ENCODE measurements at places on chromosomes 16 and 17. TPM values are rescaled to one million over a fixed set of nuclear protein-coding genes. Genes with fewer than 3 reads are reported as not detected.

- DNase-seq = no peak
Observed at GRCh38 chr17:68344701-68345136, 53.4 kb downstream of the ARSG start.

GRCh38 chr16:695355-696089 is 5.3 kb upstream of the WDR24 start:
- DNase-seq = no peak

- peak; percentile 11 for DNase-seq
Observed at GRCh38 chr17:38919316-38920078, 5.9 kb upstream of the LASP1NB start.

DNA sequence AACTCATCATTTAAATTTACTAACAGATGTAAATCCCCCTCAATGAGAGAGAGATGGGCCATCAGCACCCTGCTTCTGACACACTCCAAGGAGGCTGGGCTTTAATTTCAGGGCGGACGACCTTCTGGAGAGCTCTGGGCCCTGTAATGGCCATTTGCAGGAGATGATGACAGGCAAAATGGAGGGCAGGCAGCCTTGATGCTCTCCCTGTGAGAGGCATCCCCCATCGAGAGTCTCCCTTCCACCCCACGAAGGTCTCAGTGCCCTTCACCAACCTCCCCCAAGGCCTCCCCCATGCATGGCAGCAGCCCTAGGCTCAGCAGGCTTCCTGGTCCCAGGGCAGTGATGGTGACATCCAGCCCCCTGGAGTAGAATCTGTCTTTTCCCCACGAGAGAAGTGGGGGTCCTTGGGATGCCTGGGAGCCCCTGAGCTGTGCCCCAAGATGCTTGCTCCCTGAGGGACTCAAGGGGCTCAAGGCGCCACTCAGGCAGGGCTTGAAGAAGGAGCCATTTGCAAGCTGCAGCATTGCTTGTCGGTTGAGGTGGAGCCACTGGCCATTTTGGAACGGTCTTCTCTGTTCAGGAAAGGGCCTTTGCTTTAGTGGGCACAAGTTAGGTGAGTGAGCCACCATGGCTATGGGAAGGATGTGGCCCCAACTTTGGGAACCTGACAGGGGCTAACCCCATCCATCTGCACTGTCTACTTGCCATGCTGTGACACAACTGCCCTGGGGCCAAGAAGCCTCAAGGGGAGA is 82.6 kb downstream of the C16orf78 start:
- DNase-seq = no peak

DNA sequence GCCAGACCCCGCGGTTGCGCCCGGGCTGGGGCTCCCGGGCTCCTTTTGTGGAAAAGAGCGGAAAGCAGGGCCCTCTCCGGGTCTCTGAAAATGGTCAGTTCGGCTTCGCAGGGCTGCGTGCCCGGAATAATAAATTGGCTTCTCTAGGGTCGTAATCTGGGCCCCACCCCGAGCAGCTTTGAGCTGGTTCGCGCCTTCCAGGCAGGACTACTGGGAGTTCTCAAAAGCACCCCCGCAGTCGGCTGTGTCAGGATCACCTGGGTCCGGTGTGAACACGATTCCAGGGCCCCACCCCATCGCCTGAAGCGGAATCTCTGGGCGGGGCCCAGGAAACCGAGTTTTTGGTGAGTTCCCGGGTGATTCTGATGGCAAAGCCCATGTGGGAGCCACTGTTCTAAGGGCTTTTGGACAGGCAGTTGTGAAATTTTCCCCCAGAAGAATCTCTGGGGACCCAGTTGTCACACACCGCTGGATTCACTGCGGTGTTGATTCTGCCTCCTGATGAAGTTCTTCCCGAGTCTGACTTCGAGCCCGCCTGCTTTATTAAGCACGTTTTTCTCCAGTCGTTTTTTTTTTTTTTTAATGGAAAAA is 77.0 kb downstream of the MRC2 start:
- peak; percentile 62 for DNase-seq

- no peak for DNase-seq
Observed at GRCh38 chr16:84605339-84605848, 12.5 kb downstream of the COTL1 start.

DNA sequence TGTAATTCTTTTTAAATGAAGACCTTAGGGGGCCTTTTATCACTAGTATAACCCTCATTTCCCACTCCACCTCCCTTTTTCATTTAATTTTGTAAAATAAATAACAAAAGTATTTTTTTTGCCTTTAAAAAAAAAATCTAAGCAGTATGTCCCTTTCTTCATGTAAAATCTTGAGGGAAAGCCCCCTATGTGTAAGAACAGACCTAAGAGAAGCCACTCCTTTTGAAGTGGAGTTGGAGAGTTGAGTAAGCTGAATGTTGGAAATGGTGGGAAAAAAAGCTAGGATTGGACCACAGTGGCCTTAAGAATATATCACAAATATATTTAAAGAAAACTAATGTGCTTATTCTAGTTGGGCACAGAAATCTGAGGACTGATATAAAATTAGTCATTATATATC is 44.5 kb upstream of the INTS2 start:
- DNase-seq = no peak

- DNase-seq = peak; percentile 64
Observed at GRCh38 chr17:79046916-79047280, 22.9 kb downstream of the C1QTNF1 start.

DNA sequence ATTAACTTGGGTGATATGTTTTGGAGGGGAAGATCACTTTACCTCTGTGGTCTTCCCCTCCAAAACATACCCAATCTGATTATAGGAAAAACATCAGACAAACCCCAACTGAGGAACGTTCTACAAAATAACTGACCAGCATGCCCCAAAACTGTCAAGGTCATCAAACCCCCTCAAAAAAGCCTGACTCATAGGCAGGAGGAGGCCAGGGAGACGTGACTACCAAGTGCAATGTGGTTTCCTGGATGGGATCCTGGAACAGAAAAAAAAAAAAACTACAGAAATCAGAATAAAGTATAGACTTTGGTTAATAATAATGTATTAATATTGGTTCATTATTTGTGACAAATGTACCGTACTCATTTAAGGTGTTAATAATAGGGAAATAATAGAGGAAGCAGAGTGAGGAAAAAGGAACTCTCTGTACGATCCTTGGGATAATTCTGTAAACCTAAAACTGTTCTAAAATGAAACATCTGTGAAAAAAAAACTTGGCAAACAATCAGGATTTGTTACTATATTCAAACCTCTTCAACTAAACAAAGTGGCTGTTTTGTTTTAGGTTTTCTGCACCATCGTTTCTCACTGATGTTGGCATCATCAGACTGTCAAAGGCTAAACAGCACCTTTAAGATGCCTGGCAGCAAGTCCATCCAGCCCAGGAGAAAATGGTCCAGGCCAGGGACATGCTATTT is 266.7 kb upstream of the SDK2 start:
- DNase-seq = no peak

- DNase-seq = no peak
Observed at GRCh38 chr16:83813823-83814658, 6.3 kb downstream of the HSBP1 start.

- DNase-seq = no peak
Observed at GRCh38 chr17:19271780-19272357, 34.7 kb downstream of the EPN2 start.

DNA sequence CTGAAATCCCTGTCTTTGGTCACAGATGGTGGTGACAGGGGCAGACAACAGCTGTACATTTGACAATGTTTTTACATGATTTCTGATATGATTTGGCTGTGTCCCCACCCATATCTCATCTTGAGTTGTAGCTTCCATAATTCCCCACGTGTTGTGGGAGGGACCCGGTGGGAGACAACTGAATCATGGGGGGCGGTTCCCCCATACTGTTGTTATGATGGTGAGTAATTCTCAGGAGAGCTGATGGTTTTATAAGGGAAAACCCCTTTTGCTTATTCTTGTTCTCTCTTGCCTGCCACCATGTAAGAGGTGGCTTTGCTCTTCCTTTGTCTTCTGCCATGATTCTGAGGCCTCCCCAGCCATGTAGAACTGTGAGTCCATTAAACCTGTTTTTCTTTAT is 353.9 kb downstream of the CPPED1 start:
- no peak for DNase-seq

DNA sequence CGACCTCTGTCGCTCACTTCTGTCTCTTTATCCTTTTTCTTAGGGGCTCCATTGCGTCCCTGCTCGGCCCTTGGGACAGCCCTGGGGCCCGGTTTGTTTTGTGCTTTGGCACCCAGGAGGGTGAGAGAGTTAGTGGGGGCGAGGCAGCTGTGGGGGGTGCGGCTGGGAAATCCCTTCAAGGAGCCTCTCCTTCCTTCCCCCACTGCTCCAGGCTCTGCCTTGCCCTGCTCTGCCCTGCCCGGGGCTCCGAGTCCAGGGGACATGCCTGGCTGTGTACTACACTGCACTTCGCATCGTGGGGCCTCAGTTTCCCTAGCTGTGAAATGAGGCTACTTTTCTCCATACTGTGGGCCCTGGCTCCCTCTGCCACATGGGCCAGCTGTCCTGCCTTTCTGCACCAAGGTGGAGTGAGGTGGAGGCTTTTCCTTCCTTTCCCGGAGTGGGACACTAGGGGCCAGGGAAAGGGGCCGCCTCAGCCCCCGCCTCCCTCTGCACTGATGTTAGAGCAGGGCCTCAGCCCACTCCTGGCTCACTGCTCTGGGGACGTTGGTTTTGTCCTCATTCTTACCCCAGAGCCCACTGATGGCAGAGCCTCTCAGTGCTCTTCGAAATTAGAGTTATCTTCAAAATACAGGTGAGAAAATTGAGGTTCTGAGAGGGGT is 980 bp downstream of the LLGL1 start:
- no peak for DNase-seq

GRCh38 chr16:70737377-70738082 is 51.7 kb upstream of the MTSS2 start:
- no peak for DNase-seq

GRCh38 chr17:37551788-37552187 is 57.4 kb downstream of the SYNRG start:
- DNase-seq = no peak

DNA sequence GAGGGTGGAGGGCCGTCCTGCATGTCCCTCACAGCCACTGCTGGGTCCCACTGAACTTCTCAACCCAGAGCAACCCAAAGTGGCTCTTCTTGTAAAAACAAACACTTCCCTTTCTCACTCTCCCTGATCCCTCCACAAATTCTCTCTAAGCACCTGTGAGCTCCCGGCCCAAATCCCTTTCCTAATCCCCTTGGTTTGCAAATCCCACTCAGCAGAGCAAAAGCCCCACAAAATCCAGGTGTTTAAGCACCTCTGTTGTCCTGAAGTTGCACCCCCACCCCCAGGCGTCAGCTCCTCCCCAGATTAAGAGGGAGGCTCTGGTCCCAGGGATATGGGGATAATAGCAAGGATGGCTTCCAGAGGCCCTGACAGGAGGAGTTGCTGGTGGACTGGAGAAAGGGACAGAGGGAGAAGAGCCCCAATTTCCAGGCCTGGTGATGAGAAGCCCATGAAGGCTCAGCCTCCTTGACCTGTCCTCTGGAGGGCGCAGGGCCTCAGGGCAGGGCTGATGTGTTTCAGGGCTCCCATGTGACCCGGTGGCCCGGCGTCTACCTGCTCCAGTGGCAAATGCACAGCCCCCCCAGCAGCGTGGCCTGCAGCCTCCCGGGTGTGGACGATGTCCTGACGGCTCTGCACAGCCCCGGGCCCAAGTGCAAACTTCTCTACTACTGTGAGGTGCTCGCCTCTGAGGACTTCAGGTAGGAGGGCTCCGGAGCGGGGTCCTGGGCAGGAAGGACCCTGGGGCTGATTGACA is 23.0 kb downstream of the NAGPA start:
- no peak for DNase-seq

GRCh38 chr17:4679658-4680057 is 24.3 kb downstream of the PELP1 start:
- DNase-seq = no peak

DNA sequence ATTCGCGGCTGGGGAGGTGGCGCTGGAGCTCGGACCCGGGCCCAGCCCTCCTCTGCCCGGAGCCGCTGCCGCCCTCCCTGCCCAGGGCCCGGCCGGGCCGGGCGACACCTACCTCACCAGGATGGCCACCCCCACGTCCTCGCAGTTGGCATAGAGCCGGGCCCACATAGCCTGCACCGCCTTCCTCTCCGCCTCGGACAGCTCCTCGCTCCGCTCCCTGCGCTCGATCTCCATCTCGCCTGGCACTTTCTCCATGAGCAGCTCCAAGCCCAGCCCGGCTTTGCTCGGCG is 276 bp downstream of the CYGB start:
- peak; percentile 65 for DNase-seq

DNA sequence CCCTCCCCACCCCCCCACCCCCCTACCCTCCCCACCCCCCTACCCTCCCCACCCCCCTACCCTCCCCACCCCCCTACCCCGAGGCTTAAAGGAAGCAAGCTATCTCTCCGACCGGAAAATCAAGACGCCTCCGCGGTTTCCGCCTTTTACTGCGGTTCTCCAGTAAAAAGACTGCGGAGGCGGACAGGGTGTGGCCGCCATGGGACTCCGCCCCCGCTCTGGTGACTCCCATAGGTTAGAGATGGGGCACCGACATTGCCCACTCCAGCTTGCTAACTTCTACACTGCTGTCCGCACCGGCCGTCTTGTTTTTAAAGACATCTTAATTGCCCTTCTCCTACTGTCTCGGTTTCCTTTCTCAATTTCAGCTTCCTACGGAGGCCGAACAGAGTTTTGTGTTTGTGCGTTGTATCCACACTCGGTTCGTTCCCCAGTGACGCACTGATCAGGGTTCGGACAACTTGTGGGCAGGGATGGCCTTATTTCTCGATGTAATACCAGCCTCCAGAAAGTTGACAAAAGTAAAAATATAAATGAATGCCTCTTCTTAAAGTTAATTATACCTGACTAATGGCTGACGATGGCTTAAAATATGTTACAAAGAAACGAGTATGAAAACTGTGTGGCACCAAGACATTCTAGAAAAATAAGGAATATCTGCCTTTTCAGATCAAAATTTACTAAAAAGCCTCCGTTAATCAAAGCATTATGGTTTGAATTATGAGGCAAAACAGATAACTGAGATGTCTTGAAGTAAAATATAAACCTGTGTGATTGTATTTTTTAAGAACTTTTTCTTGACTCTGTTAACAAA is 1.1 kb upstream of the ZNF200 start:
- peak; percentile 66 for DNase-seq

DNA sequence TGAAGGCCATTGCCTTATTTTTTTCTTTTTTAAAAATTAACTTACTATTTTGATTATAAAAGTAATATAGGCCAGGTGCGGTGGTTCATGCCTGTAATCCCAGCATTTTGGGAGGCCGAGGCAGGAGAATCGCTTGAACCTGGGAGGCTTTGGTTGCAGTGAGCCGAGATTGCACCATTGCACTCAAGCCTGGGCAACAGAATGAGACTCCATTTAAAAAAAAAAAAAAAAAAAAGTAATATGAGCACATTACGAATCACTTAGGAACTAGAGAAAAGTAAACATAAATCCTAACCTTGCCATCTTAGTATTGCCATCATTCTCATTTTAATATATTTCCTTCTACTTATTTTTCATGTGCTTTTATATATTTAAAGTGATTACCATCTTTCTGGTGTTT is 12.9 kb upstream of the TACO1 start:
- DNase-seq = no peak

Gene SLC5A2
- 6.9 TPM for total RNA-seq
